ENCODE measurements at places on chromosomes 11 and 22.

DNA sequence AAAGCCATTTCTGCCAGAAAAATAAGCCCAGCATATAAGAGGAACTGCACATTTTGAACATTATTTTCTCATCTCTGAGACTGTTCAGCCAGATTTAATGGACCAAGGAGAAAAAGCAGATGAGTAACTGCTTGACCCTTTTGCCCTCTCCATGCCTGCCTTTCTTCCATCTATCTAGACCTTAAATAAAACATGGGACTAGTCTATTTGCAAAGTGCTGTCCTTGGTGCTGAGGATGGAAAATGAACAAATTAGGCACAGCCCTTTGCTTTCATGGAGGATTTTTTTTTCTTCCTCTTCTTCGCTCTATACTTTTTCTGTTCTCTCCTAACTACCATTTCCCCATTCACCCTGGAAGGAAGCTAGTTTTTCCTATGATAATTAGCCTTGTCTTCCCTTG is 361.3 kb downstream of the GRM5 start:
- H3K36me3 ChIP-seq = no peaks in the 10 kb centered on the region
- H3K27ac ChIP-seq = no peak overlapping the region
- no peak for DNase-seq
- no peak overlapping the region for H3K4me3 ChIP-seq
- H3K4me1 ChIP-seq = no peaks in the 10 kb centered on the region

GRCh38 chr11:35281169-35281688 is 138.1 kb downstream of the SLC1A2 start:
- H3K4me1 ChIP-seq = peaks cover 26% of the 10 kb centered on the region
- H3K27me3 ChIP-seq = no peaks in the 10 kb centered on the region
- H3K4me3 ChIP-seq = no peak overlapping the region
- H3K36me3 ChIP-seq = no peaks in the 10 kb centered on the region
- no peak for DNase-seq

GRCh38 chr11:27611947-27612455 is 88.3 kb downstream of the BDNF start:
- no peak overlapping the region for H3K27ac ChIP-seq
- no peaks in the 10 kb centered on the region for H3K4me1 ChIP-seq
- H3K36me3 ChIP-seq = no peaks in the 10 kb centered on the region

GRCh38 chr11:123838659-123839058 is 32.5 kb upstream of the OR6M1 start:
- no peaks in the 10 kb centered on the region for H3K27me3 ChIP-seq
- no peaks in the 10 kb centered on the region for H3K4me1 ChIP-seq
- no peaks in the 10 kb centered on the region for H3K36me3 ChIP-seq
- no peak overlapping the region for H3K27ac ChIP-seq

GRCh38 chr11:14132312-14132711 is 169.8 kb downstream of the SPON1 start:
- peaks cover 8% of the 10 kb centered on the region for H3K4me1 ChIP-seq
- no peaks in the 10 kb centered on the region for H3K36me3 ChIP-seq
- no peak for DNase-seq
- H3K27ac ChIP-seq = no peak overlapping the region

GRCh38 chr22:25354456-25354855 is 135.0 kb downstream of the CRYBB2 start:
- no peak for DNase-seq
- peaks cover 54% of the 10 kb centered on the region for H3K36me3 ChIP-seq
- H3K4me3 ChIP-seq = no peak overlapping the region
- no peaks in the 10 kb centered on the region for H3K4me1 ChIP-seq

- DNase-seq = no peak
- H3K27ac ChIP-seq = peak overlapping the region; percentile 89
- peaks cover 25% of the 10 kb centered on the region for H3K4me1 ChIP-seq
- peaks cover 7% of the 10 kb centered on the region for H3K36me3 ChIP-seq
- H3K27me3 ChIP-seq = no peaks in the 10 kb centered on the region
Observed at GRCh38 chr11:120326228-120326627, 1.1 kb downstream of the TLCD5 start.

DNA sequence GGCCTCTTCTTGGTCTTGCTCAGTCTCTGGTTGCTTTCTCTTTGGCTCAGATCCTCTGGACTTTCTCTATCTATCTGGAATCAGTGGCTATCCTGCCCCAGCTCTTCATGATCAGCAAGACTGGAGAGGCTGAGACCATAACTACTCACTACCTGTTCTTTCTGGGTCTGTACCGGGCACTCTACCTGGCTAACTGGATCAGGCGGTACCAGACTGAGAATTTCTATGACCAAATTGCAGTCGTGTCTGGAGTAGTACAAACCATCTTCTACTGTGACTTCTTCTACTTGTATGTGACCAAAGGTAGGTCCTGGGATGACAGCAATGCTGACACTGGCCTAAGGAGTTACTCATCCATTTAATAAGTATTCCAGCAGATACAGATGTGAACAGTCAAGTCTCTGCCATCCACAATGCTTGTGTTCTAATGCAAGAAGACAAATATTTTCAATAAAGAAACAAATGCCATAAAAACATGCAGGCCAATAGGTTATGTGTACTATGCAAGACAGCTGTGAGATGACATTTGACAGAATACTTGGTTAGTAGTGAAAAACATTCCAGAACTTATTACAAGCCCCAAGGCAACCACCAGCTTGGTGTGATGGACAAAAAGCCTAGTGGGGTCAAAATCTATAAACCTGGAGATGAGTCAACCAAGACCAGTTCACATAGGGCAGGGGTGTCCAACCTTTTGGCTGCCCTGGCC is 13.4 kb downstream of the KDELR3 start:
- H3K27me3 ChIP-seq = no peaks in the 10 kb centered on the region
- no peak for DNase-seq
- peaks cover 55% of the 10 kb centered on the region for H3K36me3 ChIP-seq
- no peak overlapping the region for H3K27ac ChIP-seq

GRCh38 chr11:119361941-119362725 is 15.6 kb upstream of the MFRP start:
- no peak overlapping the region for H3K4me3 ChIP-seq
- peak overlapping the region; percentile 79 for H3K27ac ChIP-seq
- peaks cover 39% of the 10 kb centered on the region for H3K4me1 ChIP-seq
- no peaks in the 10 kb centered on the region for H3K27me3 ChIP-seq
- no peak for DNase-seq

- H3K27ac ChIP-seq = peak overlapping the region; percentile 49
- no peaks in the 10 kb centered on the region for H3K27me3 ChIP-seq
- no peak for DNase-seq
Observed at GRCh38 chr11:46599340-46600193, 5.7 kb upstream of the AMBRA1 start.

- H3K36me3 ChIP-seq = no peaks in the 10 kb centered on the region
- no peak overlapping the region for H3K4me3 ChIP-seq
- no peak for DNase-seq
- H3K27me3 ChIP-seq = no peaks in the 10 kb centered on the region
- H3K27ac ChIP-seq = no peak overlapping the region
Observed at GRCh38 chr11:128745311-128746136, 51.7 kb downstream of the FLI1 start.

DNA sequence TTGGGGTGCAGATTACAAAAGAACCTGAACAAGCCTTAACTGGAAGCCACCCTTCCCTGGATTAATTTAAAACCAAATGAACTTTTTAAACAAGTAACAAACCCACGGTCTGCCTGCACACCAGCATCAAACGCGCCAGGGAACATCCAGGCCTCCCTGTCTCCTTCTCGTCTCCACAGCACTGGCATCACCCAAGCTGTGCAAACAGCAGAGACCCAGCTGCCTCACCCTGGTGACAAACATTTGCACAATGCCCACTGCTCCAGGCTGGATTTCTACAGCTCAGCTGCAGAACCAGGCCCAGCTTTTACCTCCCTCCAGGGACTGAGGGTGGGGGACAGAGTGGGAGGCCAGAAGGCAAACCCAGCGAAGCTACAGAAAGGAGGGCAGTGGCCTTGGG is 7.0 kb downstream of the RPL3 start:
- no peak for DNase-seq
- H3K27ac ChIP-seq = no peak overlapping the region
- H3K27me3 ChIP-seq = no peaks in the 10 kb centered on the region

GRCh38 chr11:78292109-78292803 is 103.5 kb downstream of the USP35 start:
- no peak overlapping the region for H3K27ac ChIP-seq
- H3K36me3 ChIP-seq = no peaks in the 10 kb centered on the region
- no peak overlapping the region for H3K4me3 ChIP-seq
- no peak for DNase-seq
- no peaks in the 10 kb centered on the region for H3K4me1 ChIP-seq
- H3K27me3 ChIP-seq = no peaks in the 10 kb centered on the region

GRCh38 chr11:46801694-46802470 is 44.2 kb downstream of the CKAP5 start:
- H3K27ac ChIP-seq = no peak overlapping the region
- no peak for DNase-seq
- no peak overlapping the region for H3K4me3 ChIP-seq

- H3K27ac ChIP-seq = no peak overlapping the region
- H3K36me3 ChIP-seq = no peaks in the 10 kb centered on the region
- H3K27me3 ChIP-seq = no peaks in the 10 kb centered on the region
- H3K4me3 ChIP-seq = no peak overlapping the region
Observed at GRCh38 chr22:32309585-32310251, 47.9 kb upstream of the RFPL3 start.

DNA sequence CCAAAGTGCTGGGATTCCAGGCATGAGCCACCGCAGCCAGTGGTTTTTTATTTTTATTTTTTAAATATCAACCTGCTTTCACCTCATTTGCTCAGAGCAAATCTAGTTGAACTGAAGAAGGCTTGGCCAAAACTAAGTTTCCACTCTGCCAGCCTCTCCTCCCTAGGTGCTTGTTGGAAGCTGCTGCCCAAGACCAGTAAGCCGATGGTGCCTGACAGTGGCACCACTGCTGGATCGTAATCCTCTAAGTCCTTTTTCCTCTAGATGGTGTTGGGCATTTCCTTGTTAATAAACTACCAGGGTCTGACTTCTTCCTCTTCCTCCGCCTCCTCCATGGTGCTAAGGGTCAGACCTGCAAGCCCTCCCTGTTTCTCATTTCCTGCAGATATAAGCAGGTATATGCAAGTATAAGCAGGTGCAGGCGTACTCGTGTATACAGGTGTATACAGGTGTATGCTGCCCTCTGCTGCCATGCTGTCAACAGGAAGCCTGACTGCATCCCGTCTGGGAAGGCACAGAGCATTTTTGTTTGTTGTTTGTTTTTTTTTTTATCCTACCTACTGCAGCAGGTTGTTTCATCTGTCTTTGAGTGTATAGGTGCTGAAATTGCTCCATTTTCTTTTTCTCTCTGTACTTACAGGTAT is 1.6 kb downstream of the NADSYN1 start:
- H3K36me3 ChIP-seq = peaks cover 26% of the 10 kb centered on the region
- peaks cover 42% of the 10 kb centered on the region for H3K4me1 ChIP-seq
- no peak overlapping the region for H3K4me3 ChIP-seq
- H3K27ac ChIP-seq = no peak overlapping the region
- no peaks in the 10 kb centered on the region for H3K27me3 ChIP-seq
- DNase-seq = no peak

DNA sequence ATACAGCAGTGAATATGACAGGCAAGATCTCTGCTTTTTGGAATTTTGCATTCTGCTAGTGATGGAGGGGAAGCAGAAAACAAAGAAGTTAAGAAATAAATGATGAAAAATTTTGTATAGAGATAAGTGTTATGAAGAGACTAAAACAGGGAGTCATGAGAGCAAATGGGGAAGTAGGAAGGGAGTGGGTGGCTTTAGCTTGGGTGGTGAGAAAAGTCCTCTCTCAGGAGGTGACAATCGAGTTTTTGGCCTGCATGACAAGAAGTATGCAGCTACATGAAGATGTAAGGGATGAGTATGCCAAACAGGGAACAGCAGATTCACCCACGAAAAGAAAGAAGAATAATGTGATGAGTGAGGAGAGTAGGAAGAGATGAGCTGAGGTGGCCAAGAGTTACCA is 80.7 kb upstream of the MPPED2 start:
- no peaks in the 10 kb centered on the region for H3K36me3 ChIP-seq
- H3K4me3 ChIP-seq = no peak overlapping the region
- DNase-seq = no peak
- H3K27me3 ChIP-seq = no peaks in the 10 kb centered on the region
- no peak overlapping the region for H3K27ac ChIP-seq
- H3K4me1 ChIP-seq = no peaks in the 10 kb centered on the region

DNA sequence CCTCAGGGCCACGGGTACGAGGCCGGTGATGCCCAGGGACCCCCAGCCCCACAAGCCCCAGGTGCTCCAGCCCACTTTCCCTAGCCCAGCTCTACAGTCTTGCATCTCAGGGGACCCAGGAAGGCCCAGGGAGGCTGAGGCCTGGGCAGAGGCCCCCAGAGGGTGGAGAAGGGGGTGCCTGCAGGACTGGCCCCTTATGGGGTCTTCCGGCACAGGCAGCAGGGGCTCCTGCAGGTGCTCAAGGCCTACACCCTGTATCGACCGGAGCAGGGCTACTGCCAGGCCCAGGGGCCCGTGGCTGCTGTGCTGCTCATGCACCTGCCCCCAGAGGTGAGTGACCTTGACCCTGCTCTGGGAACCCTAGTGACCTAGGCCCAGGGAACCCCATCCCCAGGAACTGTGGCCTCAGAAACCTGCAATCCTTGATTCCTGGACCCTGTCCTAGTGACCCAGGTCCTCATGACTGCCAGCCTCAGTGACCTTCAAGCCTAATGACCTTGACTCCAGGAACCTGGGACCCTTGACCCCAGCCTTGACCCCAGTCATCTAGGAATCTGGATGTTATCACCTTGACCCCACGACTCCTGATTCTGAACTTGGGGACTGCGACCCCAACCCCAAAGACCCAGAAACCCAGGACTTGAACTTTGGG is 1.9 kb downstream of the TBC1D10C start:
- no peaks in the 10 kb centered on the region for H3K27me3 ChIP-seq
- DNase-seq = no peak
- H3K4me1 ChIP-seq = peaks cover 15% of the 10 kb centered on the region
- H3K36me3 ChIP-seq = no peaks in the 10 kb centered on the region
- H3K4me3 ChIP-seq = no peak overlapping the region
- no peak overlapping the region for H3K27ac ChIP-seq

GRCh38 chr11:74025467-74026166 is 16.7 kb upstream of the UCP3 start:
- H3K27me3 ChIP-seq = no peaks in the 10 kb centered on the region
- H3K27ac ChIP-seq = no peak overlapping the region
- no peaks in the 10 kb centered on the region for H3K36me3 ChIP-seq
- DNase-seq = no peak
- H3K4me1 ChIP-seq = no peaks in the 10 kb centered on the region

GRCh38 chr11:57792060-57792541 is 30.5 kb downstream of the CTNND1 start:
- H3K4me3 ChIP-seq = no peak overlapping the region
- no peak for DNase-seq
- H3K27ac ChIP-seq = peak overlapping the region; percentile 59
- peaks cover 79% of the 10 kb centered on the region for H3K4me1 ChIP-seq
- H3K27me3 ChIP-seq = no peaks in the 10 kb centered on the region
- no peaks in the 10 kb centered on the region for H3K36me3 ChIP-seq

All from vagina (tissue), 2 donors.